Caki2 (cell line): ENCODE measurements at places on chromosomes 7 and 10. TPM values are rescaled to one million over a fixed set of nuclear protein-coding genes. Genes with fewer than 3 reads are reported as not detected.

DNA sequence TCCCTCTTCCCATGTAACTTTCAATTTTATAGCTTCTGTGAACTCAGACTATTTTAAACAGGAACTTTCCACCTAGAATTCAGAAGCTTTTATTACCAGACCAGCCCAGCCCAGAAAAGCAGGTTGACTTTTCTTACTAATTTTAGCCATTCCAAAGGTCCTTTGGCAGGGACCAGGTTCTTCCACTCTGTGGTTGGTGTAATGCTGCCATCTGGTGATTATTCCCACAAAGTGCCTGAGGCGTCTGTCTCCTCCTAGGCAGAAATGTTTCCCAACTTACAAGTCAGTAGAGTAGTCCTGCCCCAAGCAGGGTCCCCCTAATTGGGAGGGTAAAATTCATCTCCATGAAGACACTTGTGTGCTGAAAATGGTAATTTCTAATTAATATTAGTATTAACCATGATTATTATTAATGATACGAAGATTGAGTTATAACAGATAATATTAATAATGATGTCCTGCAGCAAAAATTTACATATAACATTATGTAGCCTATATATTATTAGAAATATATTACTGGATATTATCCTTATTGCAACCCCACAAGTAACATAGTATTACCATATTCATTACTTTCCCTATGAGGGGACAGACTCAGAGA lies 53.0 kb upstream of the PPP1R17 start:
- peak; percentile 29 for DNase-seq

The PKD2L1 gene
- not detected in 2 replicates for total RNA-seq

The PDGFA gene
- total RNA-seq: 24.6 and 25.8 TPM in 2 replicates

GRCh38 chr7:104241538-104242209 lies 33.9 kb upstream of the ORC5 start:
- DNase-seq: no peak

The DKK1 gene
- 4.5 and 8.6 TPM in 2 replicates for total RNA-seq

The FAM185A gene
- 4.3 and 5.0 TPM in 2 replicates for total RNA-seq

DNA sequence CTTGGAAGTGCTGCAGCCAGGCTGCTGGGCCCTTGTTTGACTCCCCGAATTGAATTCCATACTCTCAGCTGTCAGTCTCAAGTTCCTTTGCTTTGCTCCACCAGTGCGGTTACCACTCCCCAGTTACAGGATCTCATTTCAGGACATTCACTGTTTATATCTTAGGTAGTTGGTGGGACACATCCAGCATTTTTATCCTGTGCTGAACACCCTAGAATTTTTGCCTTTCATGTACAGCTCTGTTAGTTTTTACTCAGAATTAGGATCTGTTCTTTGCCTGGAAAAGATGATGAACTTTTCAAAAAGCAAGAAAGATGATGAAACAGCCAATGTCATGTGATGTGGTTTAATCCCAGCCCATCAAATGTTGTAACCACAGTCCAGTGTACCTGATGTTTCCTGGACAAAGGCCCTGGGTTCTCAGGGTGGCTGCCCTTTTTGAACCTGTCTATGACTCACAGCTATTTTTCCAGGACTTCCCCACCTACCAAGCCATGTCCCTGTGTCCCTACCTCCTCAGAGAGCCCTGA lies 149.7 kb downstream of the NOC3L start:
- DNase-seq: peak; percentile 5

DNA sequence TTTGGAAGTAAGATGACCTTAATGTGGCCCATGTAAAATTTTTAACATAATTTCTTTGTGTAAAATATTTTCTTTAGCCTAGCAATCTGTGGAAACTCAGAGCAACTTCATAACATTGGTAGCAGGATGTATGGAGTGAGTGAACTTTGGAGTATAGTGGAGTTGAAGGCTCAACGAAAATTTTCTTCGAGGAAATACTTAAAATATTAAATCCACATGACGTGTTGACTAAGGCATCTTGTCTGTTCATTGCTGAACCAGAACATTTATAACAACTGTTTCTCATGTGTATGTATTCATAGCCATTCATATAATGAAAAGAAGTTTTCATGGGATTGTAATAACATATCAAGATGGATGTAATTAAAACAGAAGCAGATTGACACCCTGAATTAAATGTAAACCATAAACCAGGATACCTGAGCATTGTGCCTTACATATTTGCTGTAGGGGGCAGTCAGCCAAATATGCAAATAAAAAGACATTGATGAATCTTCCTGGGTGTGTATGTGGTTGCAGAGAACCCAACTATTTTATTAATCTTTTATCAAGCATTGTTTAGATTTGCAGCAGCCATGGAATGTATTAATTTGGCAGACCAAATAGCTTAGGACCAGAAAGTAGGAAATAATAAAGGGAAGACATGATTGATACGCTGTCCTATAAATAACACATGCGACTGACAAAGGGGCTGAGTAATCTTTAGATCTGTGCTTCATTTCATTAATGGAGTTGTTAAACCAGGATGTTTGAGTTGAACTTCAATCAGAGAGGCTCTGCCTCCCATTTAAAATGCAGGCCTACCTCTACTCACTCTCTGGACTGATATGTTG lies 11.5 kb downstream of the AUTS2 start:
- DNase-seq: no peak
